ENCODE measurements at places on chromosomes 13 and 19.

GRCh38 chr13:113089693-113090414, 15.7 kb upstream of the F7 start:
- H3K4me3 ChIP-seq, result no peak overlapping the region
- DNase-seq, result no peak
- no peak overlapping the region for H3K27ac ChIP-seq
- no peaks in the 10 kb centered on the region for H3K27me3 ChIP-seq

GRCh38 chr19:33812388-33813330, 16.0 kb downstream of the KCTD15 start:
- H3K27ac ChIP-seq, result no peak overlapping the region
- no peak for DNase-seq
- no peak overlapping the region for H3K4me3 ChIP-seq
- H3K27me3 ChIP-seq, result no peaks in the 10 kb centered on the region
- no peaks in the 10 kb centered on the region for H3K4me1 ChIP-seq
- H3K36me3 ChIP-seq, result no peaks in the 10 kb centered on the region

- DNase-seq, result no peak
- H3K27ac ChIP-seq, result no peak overlapping the region
- H3K4me3 ChIP-seq, result no peak overlapping the region
- no peaks in the 10 kb centered on the region for H3K4me1 ChIP-seq
Measured at GRCh38 chr19:49109569-49110233, 4.5 kb upstream of the LIN7B start.

DNA sequence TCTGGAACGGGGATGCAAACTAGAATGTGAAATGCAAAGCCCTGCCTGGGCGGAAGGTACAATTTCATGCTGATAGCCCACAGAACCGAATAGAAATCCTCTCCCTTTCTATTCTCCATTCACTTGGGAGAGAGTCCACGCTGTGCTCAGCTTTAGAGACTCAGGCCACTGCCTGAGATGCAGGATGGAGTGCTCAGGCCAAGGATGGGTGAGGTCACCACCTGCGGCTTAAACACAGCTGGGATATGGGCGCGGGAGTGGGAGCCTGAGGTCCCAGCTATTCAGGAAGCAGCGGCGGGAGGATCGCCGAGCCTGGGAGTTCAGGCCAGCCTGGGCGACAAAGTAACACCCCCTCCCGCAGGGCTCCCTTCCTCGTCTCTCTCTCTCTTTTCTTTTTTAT, 446 bp upstream of the ZNF83 start:
- no peaks in the 10 kb centered on the region for H3K27me3 ChIP-seq
- H3K4me3 ChIP-seq, result peak overlapping the region; percentile 68
- no peak for DNase-seq
- H3K36me3 ChIP-seq, result no peaks in the 10 kb centered on the region
- H3K27ac ChIP-seq, result peak overlapping the region; percentile 85

DNA sequence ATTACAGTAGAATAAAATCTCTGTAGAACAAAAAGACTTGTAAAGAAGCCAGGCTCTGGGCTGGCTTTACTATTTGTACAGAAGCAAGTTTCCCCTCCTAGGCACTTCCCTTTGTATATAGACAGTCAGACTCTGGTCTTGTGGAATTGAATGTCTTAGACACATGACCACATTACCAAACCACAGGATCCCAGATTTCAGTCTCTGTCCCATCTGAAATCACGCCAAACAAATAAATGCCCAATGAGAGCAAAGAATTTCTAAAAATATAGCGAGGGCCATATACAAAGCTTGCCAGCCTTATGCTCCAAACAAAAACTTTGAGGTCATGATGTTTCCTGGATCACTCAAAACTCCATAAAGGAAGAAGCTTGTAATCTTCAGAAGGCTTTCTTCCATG, 23.9 kb downstream of the CCDC70 start:
- no peak overlapping the region for H3K27ac ChIP-seq
- no peaks in the 10 kb centered on the region for H3K36me3 ChIP-seq
- H3K4me3 ChIP-seq, result no peak overlapping the region
- no peaks in the 10 kb centered on the region for H3K27me3 ChIP-seq
- no peaks in the 10 kb centered on the region for H3K4me1 ChIP-seq
- DNase-seq, result no peak

GRCh38 chr19:49710372-49710951, 19.5 kb downstream of the CPT1C start:
- H3K4me3 ChIP-seq, result no peak overlapping the region
- H3K4me1 ChIP-seq, result no peaks in the 10 kb centered on the region
- DNase-seq, result no peak
- H3K36me3 ChIP-seq, result no peaks in the 10 kb centered on the region
- no peaks in the 10 kb centered on the region for H3K27me3 ChIP-seq
- H3K27ac ChIP-seq, result no peak overlapping the region

DNA sequence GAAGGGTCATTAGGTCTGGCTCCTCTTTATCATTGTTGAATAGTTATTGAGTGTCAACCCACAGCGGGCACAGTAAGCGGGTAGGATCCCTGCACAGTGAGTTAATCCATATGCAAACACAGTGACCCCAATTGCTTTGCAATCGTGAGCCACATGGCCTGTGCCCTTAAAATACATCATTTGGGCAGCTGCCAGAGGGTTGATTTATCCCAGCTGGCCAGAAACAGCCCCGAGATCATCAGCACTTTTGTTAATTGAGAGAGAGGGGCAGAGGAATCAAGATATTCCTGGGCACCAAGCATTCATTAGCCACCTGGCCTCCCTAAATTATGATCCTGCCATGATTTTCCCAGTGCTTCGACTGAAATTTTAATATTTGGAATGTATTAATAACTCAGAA, 9.8 kb upstream of the CNMD start:
- no peaks in the 10 kb centered on the region for H3K4me1 ChIP-seq
- H3K27ac ChIP-seq, result no peak overlapping the region
- no peak overlapping the region for H3K4me3 ChIP-seq
- H3K36me3 ChIP-seq, result no peaks in the 10 kb centered on the region

GRCh38 chr19:28898249-28898648, 314.7 kb downstream of the UQCRFS1 start:
- H3K4me3 ChIP-seq, result no peak overlapping the region
- H3K27me3 ChIP-seq, result no peaks in the 10 kb centered on the region
- H3K36me3 ChIP-seq, result no peaks in the 10 kb centered on the region
- DNase-seq, result no peak
- H3K27ac ChIP-seq, result no peak overlapping the region

GRCh38 chr13:28476919-28477708, 17.8 kb downstream of the FLT1 start:
- DNase-seq, result no peak
- no peaks in the 10 kb centered on the region for H3K27me3 ChIP-seq
- H3K4me3 ChIP-seq, result no peak overlapping the region
- H3K27ac ChIP-seq, result no peak overlapping the region

DNA sequence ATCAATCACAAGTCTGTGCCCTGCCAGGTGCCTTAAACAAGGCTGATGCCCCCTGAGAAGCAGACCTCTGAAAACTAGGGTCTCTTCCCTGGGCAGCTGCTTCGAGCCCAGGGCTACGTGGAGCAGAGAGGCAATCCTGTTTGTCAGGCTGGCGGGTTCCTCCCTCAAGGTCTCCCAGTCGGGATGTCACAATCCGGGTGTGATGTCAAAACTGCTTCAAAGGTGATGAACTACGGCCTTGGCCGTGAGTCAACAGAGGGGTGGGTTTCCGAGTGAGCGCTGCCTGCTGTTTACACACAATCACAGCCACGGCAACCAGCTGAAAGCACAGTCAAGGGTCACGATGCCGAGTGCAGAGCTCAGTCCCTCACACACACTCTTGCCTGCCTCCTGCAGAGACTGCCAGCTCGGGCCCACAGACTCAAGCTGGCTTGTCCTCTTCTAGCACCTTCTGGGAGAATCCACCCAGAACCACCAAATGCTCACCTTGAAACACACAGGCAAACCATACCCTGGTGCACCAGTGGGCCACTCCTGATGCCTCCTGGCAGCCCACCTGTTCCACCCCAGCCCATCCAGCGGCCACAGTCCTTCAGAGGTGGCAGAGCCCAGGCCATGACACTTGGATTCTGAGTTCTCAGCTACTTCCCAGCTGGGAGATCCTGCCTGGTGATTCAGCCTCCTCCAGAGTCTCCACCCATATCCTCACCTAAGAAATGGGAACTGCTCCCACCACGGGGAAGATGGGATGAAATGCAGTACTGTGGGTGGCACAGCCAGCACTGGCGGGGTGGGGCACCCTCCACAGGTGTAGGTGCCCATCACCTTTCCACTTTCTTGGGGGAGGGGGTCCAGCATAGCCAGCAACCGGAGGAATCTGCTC, 6.8 kb downstream of the ELL start:
- H3K27me3 ChIP-seq, result no peaks in the 10 kb centered on the region
- H3K4me3 ChIP-seq, result no peak overlapping the region
- H3K4me1 ChIP-seq, result peaks cover 22% of the 10 kb centered on the region
- peak; percentile 50 for DNase-seq

- peak within 1 kb of the TSS; percentile 97 for H3K27ac ChIP-seq
- H3K4me1 ChIP-seq, result no peaks in the 10 kb centered on the region
- no peaks in the 10 kb centered on the region for H3K36me3 ChIP-seq
- peak within 1 kb of the TSS; percentile 60 for H3K4me3 ChIP-seq
- H3K27me3 ChIP-seq, result no peaks in the 10 kb centered on the region
- peak; percentile 30 for DNase-seq
Measured at GRCh38 chr19:46860846-46861690, at the start of gene ARHGAP35. TSS of gene ARHGAP35 (plus strand) at chr19:46860997. CDS start at chr19:46918676, 57,679 bp downstream.

DNA sequence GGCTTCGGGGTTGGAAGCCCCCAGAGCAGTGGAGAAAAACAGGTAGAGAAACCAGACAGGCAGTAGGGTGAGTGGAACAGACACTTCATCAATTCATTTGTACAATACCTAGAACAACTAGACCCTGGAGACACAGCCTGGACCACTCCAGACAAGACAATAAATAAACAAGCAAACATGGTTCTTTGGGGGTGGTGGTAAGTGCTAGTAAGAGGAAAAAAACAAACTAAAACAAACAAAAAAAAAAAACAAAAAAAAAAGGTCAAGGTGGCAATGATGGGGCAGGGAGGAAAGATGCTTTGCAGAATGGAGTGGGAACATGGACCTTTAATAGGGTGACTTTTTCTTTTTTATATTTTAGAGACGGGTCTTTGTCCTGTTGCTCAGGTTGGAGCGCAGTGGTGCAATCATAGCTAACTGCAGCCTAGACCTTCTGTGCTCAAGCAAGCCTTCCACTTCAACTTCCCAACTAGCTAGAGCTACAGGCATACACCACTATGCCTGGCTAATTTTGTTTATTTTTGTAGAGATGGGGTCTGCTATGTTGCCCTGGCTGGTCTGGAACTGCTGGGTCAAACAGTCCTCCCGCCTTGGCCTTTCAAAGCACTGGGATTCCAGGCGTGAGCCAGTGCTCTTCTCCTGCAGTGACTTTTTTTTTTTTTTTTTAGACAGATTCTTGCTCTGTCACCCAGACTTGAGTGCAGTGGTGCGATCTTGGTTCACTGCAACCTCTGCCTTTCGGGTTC, 3.1 kb downstream of the JUNB start:
- no peaks in the 10 kb centered on the region for H3K27me3 ChIP-seq
- DNase-seq, result no peak
- H3K27ac ChIP-seq, result peak overlapping the region; percentile 100
- no peaks in the 10 kb centered on the region for H3K4me1 ChIP-seq
- peak overlapping the region; percentile 87 for H3K4me3 ChIP-seq
- no peaks in the 10 kb centered on the region for H3K36me3 ChIP-seq

GRCh38 chr19:33646306-33646705, 24.6 kb downstream of the CHST8 start:
- no peaks in the 10 kb centered on the region for H3K4me1 ChIP-seq
- H3K4me3 ChIP-seq, result no peak overlapping the region
- H3K27ac ChIP-seq, result no peak overlapping the region
- no peak for DNase-seq
- H3K36me3 ChIP-seq, result no peaks in the 10 kb centered on the region

- no peaks in the 10 kb centered on the region for H3K4me1 ChIP-seq
- no peak overlapping the region for H3K27ac ChIP-seq
- peaks cover 3% of the 10 kb centered on the region for H3K27me3 ChIP-seq
Measured at GRCh38 chr13:65336916-65337315, 1893.2 kb downstream of the PCDH9 start.

DNA sequence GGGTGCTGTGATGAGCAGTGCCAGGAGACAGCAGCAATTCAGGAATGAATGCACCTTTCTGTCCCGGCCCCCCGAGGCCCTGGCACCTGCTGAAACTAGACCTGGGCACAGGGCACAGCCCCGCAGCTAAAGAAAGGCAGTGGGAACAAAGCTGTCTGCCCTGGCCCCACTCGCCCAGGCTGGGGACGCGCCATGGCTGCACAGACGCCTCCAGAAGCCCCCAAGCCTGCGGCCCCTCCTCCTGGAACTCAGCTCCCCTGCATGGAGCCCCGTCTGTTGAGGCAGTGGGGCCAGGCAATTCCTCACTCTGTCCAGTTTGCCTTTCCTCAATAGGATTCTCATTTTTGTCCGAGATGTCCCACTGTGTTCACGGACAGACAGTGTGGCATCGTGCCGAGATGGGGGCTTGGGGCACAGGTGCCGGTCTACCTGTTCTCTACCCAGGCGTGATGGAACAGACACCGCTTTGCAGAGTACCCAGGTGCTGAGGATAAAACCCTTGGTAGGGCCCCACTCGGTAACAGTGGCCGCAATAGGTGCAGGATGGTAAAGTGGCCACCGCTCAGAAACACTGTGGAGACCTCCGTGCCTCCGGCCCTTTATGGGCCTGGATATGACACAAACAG, 146.5 kb upstream of the SOX1 start:
- no peak overlapping the region for H3K27ac ChIP-seq
- no peak for DNase-seq
- H3K4me1 ChIP-seq, result no peaks in the 10 kb centered on the region
- no peaks in the 10 kb centered on the region for H3K27me3 ChIP-seq
- H3K36me3 ChIP-seq, result no peaks in the 10 kb centered on the region
- H3K4me3 ChIP-seq, result no peak overlapping the region

DNA sequence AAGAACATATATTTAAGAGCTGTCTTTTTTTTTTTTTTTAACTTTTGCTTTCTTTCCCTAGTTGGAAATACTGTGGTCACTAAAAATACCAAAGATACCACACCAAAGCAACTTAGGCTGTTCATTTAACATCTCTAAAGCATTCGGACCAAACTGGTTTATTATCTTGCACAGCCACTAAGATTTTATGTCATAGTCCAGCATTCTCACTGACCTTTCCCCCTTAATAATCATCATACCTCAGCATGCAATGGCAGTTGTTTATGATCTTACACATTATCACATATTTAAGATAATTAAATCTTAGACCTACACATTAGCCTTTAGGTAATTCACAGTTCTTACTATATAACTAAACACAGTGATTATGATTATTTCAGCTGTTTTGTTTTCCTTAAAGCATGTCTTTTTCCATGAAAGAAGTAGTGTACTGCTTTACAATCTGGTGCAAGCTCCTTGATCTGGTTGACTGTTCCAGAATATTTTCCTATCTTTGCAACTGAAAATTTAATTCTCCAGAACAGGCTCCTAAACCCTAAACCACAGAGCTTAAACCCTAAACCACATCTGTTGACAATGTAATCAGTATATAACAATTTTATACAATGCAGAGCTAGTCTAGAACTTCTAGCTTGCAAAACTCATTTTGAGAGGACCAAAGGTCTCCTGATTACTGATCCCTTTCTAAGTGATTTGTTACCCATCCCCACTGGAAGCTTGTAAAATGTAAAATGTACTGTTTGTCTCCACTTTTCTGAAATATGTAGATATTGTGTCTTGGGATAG, 74.2 kb downstream of the CDK8 start:
- DNase-seq, result no peak
- H3K27me3 ChIP-seq, result no peaks in the 10 kb centered on the region
- no peak overlapping the region for H3K4me3 ChIP-seq
- no peak overlapping the region for H3K27ac ChIP-seq
- H3K36me3 ChIP-seq, result no peaks in the 10 kb centered on the region

GRCh38 chr13:50573066-50573465, 270.4 kb downstream of the DLEU7 start:
- no peak for DNase-seq
- H3K4me3 ChIP-seq, result no peak overlapping the region
- H3K36me3 ChIP-seq, result no peaks in the 10 kb centered on the region
- H3K27ac ChIP-seq, result no peak overlapping the region
- no peaks in the 10 kb centered on the region for H3K4me1 ChIP-seq
- no peaks in the 10 kb centered on the region for H3K27me3 ChIP-seq
